Muscle of leg (tissue), 16 donors: ENCODE measurements at places on chromosomes 3 and 15. TPM values are rescaled to one million over a fixed set of nuclear protein-coding genes. Genes with fewer than 3 reads are reported as not detected.
A peak's percentile ranks its signal among the peaks of the same experiment; 100 is the strongest.

DNA sequence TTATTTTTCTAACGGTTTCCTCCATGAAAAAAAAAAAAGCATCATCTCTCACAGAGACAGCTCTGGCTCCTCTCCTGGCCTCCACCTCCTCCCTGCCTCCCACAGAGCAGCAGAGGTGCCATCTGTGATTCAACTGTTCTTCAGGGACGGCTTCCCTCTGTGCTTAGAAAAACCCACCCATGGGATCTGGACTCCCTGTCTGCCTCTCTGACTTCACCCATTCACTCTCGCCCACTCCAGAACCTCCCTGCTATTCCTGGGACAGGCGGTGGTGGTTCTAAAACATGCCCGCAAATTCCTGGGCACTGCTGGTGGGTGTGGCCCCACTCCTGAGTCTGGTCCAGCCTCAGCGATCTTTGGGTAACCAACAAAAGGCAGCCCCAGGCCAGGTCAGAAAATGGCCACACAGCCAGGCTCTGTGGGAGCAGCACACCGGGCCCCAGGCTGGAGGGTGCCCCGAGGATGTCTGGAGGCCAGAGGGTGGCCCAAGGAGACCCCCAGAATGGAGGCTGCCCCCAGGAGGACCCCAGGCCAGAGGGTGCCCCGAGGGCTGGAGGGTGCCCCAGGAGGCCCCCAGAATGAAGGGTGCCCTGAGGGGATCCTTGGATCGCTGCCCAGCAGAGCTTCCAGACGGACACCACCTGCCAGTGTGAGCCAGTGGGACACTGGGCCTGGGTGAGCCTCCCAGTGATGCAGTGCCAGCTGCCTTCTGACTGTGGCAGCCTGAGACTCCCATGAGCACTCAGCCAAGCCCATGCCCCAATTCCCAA, 2.6 kb upstream of the CHST13 start:
- no peak for DNase-seq

GRCh38 chr3:107868449-107868848, 222.4 kb downstream of the CD47 start:
- DNase-seq = no peak

GRCh38 chr3:37041546-37042195, 48.4 kb downstream of the MLH1 start:
- peak; percentile 45 for DNase-seq

Gene GABRG3
- 0.18 TPM for total RNA-seq

GRCh38 chr3:75101329-75102147, 487.1 kb upstream of the CNTN3 start:
- DNase-seq = peak; percentile 5

Gene GALNT15
- 2.0 TPM for total RNA-seq

Gene CKMT1A
- not detected for total RNA-seq

Gene KATNBL1
- total RNA-seq = 113 TPM

Gene DNAH1
- total RNA-seq = 3.2 TPM

DNA sequence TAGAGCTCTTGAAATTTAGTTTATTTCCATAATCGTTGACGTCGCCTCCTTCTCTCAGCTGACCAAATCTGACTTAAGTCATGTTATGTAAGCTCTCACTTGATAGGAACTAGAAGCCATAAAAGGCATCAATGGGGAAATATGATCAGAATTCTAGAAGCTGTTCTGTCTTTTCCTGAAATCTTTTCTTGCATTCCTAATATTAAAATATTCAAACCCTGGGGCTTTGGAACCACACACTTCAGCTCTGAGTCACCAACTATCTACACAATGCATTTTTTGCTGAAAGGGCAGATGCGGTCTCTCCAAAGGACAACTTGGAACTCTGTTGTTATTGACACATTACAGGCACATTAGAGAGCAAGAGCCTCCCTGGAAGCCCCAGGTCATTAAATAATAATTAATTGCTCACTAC, 91.3 kb downstream of the LARS2 start:
- DNase-seq = no peak

Gene TMPRSS7
- not detected for total RNA-seq

Gene STX19
- 0.04 TPM for total RNA-seq

DNA sequence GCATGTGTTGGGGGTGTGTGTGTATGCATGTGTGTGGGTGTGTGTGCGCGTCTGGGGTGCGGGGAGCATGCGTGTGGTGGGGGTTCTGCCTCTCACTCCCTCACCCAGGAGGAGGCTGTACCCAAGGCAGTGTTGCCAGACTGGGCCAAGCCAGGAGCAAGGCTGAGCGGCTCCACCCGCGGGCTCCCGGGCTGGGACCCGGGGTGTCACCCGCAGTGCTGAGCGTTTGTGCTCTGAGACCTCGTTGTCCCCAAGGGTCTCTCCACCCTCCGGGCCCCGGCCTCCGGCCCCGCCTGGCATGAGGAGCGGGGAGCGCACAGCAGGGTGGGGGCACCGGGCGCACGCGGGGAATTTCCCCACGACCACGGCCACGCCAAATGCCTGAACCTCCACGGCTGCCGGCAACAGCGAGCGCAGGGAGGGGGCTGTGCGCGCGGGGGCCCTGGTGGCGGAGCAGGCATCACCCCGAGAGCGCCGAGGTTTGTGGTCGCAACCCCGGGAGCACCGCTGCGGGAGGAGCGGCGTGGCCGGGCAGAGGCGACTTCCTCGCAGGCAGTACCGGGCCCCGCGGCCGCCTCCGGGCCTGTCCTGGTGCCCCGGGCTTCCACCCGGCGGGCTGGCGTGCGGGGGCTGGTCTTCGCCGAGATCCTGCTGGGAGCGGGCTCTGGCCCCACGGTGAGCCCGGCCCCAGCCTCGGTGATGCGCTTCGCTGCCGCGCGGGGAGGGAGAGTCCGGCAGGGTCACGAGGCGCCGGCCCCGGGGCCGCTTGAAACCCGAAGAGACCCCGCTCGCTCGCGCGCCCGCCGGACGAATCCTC, 7.4 kb upstream of the OCA2 start:
- no peak for DNase-seq

DNA sequence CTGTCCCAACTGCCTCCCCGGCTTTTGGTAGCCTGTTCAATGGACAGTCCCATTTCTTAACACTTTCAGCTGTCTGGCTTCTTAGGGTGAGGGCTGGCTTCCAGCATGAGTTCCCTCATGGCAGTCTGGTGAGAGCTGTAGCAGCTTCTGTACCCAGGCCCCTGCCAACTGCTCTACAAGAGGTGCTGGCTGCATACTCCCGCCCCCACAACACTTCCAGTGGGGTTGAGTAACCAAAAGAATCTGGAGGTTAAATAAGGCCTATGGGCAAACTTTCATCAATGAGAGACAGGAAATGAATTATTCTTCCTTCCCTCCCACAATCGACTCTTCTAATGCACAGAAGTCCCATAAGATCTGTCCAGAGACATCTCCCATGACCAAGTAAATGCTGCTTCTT, 145.0 kb downstream of the NEK10 start:
- no peak for DNase-seq

GRCh38 chr15:63595065-63595464, 2.1 kb upstream of the FBXL22 start:
- peak; percentile 72 for DNase-seq

- no peak for DNase-seq
Measured at GRCh38 chr15:48966595-48967301, 3.0 kb upstream of the SHC4 start.

- no peak for DNase-seq
Measured at GRCh38 chr3:147414390-147415138, 5.4 kb downstream of the ZIC1 start.

DNA sequence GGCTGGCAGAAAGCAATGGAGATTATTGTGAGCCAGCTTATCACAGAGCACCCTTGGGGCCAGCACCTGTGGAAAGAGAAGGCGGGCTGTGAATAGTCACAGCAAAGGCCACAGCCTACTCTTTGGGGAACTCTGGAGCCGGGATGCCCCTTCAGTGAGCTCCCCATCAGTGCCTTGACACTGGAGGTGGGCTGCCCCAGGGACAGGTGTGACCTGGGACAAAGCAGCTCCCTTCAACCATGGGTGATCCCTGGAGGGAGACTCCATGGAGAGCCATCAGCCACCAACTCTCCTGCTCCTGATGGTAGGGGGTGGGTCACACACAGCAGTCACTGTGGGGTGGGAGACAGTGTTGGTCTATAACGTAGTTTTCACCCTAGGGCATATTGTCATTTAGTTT, 5.8 kb downstream of the TTC21A start:
- DNase-seq = no peak

- DNase-seq = no peak
Measured at GRCh38 chr15:47609693-47610092, 107.6 kb upstream of the SEMA6D start.

GRCh38 chr3:127096256-127097071, 96.5 kb upstream of the PRR23E start:
- peak; percentile 67 for DNase-seq

DNA sequence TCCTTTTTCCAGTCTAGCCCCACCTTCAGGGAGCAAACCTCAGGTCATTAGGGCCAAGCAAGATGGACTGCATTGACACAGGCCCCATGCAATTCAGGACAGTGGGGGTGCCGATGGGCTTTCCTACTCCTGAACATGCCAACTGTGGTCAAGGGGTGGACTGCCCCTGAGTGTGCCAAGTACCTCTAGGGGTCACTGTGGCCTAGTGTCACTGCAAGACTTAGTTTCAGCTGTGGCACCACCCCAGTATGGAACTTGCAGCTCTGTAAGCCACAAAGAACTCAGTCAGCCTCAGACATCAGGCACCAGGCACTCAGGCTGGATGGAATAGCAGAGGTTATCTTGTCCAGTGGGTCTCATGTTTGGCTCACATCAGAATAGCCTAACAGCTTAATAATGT, 32.3 kb downstream of the EXOG start:
- DNase-seq = peak; percentile 24

- DNase-seq = no peak
Measured at GRCh38 chr3:32186876-32187275, 51.6 kb upstream of the CMTM8 start.

DNA sequence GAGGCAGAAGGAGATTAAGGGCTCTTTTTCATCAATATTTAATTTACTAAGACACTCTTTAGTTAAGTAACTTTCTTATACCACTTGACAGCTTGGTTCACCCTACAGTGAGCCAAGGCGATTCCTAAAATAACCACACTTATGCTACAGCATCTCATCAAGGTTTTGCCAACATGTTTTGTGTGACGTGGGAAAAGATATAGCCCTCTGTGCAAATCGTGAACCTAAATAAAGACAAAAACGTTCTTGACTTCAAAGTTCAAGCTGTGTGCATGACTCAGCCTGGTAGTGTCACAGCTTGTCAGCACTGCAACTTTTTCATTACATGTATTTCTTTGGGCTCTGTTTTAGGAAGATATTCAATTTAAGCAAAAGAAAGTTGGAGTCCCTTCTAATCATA, 297.0 kb upstream of the EPHA3 start:
- DNase-seq = no peak

- DNase-seq = no peak
Measured at GRCh38 chr3:140323561-140323960, 354.3 kb upstream of the TRIM42 start.

Gene RARB
- total RNA-seq = 23.2 TPM

Gene PRSS50
- 0.09 TPM for total RNA-seq

Gene HPS3
- total RNA-seq = 11.5 TPM

- DNase-seq = no peak
Measured at GRCh38 chr3:59364496-59364895, 314.7 kb upstream of the CFAP20DC start.

Gene SEMA6D
- 44.9 TPM for total RNA-seq

DNA sequence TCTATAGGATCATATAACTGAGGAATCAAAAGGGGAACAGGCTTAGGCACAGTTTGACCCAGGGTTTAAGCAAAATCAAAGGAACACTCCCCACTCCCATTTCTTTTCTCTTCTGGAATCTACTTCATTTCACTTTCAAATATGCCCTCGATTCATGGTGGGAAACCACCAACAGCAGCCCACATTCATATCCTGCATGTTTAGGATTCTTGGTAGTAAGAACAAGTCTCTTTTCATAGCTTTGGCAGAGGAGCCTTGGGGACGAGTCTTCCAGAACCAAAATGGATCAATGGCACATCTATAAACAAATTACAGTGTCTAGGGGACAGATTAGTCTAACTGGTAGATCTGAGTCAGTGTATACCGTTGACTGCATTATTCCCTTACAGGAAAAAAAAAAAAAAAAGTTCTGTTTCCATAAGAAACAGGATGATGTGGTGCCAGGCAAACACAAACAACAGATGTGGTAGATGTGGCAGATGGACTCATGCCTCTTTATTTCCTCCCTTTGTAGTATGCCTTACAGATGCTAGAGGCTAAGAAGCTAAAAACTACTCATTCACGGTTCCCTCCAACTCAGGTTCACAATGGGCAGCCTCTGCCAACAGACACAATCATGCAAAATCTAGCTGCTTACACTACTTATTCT, 578.3 kb upstream of the ADAMTS9 start:
- DNase-seq = peak; percentile 52

Gene MYEF2
- 2.8 TPM for total RNA-seq

- no peak for DNase-seq
Measured at GRCh38 chr3:169630852-169631251, 32.7 kb downstream of the MECOM start.

DNA sequence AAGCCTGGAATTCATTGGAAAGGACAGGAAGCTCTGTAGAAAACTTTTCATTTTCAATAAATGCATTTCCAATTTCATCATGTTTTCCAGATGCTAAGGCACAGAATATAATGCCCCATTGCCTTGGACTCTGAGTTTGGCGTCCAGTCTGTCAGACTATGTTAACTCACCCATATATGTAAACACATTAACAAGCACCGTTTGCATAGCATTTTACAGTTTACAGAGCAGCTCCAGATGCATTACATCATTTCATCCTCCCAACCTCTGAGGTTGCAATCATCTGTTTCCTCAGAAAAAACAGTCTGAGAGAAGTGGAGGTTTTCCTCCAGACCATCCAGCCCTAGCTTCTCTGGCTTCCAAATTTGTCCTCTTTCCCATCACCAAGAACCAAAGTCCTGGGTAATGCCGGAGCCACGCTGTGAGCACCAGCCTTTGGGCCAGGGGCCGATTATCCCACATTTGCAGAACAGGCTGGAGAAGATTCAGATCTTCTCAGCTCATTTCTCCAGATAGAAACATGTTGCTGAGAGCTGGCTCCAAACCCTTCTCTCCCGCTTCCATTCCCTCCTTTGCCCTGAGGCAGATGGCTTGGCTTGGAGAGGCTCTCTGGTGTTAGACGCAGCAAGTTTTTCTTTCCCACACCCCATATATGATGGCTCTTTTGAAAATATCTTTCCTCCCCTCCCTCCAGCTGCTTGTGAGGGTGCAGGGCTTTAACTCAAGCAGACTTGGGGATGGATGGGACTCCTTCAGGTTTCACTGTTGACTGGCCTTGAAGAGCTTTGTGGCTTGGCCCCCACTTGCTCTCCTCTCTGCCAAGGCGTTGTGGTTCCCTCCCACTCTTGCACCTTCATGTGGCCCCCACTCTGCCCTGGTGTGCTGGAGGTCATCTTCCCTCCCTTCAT, 26.0 kb downstream of the CYP19A1 start:
- peak; percentile 81 for DNase-seq

GRCh38 chr3:138412821-138413551, 21.4 kb upstream of the ESYT3 start:
- peak; percentile 42 for DNase-seq
